ENCODE measurements at places on chromosomes 11 and 22.

DNA sequence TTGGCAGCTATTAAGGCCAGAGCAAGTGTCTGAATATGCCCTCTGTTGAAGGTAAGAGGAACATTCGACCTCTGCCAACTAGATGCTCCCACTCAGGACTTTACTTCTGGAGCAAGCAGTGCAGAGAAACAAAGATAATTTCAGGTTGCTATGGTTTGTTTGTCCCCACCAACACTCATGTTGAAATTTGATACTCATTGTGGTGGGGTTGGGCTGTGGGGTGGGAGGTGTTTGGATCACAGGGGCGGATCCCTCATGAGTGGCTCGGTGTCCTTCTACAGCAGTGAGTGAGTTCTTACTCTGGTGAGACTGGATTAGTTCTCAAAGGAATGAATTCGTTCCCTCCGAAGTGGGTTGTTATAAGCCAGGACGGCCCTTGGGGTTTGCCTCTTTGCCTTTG, 12.0 kb downstream of the OR8A1 start:
- no peak for DNase-seq

DNA sequence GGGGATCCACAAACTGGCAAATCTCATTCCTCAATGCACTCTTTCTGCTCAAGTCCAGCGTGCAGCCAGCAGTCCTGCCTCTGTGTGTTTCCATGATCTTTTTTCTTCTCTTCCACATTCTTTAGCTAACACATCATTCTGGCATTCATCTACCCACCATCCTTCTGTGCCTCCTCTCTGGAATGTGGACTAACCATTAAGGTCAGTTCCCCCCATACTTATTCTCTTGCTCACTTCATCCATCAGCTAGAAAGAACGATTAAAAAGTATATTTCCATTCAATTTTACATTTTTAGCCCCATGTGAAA, 7.8 kb downstream of the KIRREL3 start:
- no peak for DNase-seq

DNA sequence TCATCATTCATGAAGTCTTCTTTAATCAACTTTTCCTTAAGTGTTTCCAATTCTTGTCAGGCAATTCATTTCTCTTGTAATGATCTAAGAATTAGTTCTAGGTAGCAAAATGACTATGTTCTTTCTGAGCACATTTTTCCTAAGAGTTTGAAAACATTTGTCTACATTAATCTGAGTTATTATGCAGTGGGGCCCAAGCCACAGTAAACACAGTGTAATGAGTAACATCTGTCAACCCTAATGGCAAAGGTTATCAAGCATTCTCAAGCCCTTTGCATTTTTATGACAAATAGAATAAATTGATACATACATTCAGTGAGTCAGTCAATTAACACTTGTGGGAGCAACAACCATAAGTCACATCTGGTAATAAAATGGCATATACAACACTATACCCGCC, 106.7 kb upstream of the ZC3H12C start:
- DNase-seq = no peak

DNA sequence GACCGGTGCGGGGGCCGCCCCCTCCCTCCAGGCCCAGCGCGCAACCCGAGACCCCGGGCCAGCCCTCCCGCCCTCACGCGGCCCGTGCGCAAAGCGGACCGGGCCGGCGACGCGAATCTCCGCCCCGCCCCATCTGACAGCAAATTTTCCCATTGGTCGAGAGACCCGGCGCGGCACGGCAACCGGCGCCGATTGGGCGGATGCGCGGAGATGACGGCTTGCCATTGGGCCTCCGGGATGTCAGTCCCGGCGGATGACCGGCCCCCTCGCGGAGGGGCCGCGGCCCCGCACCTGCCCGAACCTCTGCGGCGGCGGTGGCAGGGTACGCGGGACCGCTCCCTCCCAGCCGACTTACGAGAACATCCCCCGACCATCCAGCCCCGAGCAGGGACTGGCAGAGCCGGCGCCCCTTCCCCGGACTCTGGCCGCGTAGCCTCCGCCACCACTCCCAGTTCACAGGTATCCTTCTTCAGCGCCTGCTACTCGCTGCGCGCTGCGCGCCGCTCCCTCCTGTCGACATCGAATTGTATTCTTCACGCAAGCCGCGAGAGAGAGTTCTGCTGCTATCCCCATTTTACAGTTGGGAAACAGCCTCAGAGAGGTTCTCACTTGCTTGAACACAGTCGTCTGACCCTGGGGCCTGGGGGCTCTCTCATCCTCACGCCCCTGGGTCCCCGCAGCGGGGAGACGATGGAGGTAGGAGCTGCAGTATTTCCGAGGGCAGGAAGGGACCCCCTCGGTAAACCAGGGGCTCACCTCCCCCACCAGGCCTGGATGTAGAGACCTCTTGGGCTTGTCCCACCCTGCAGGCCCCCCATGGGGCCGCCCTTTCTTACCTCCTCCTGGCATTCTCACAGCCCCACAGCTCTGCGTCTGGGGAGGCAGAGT, at the start of gene ARVCF:
TSS of gene ARVCF (minus strand) at position 90 of the 888 bp plus-strand sequence. CDS start 26,029 bp downstream, outside the sequence.
- peak; percentile 49 for DNase-seq

DNA sequence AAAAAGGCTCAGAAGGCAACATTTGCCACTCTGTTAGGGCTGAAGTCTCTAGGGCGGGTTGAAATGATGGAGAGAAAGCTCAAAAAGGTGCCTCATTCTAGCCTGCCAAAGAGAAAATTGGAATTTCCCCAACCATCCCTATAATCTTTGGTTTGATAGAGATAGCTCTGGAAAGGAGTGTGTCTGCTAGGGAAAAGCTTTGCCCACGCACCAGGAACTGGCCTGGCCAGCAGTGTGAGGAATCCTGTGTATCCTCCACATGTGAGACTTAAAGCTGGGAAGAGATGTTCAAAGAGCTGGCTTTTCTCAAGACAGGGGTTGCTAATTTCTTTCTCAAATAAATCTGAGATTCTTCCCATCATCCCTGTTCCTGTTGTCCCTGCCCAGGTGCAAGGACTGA, 193.7 kb downstream of the OPCML start:
- no peak for DNase-seq

DNA sequence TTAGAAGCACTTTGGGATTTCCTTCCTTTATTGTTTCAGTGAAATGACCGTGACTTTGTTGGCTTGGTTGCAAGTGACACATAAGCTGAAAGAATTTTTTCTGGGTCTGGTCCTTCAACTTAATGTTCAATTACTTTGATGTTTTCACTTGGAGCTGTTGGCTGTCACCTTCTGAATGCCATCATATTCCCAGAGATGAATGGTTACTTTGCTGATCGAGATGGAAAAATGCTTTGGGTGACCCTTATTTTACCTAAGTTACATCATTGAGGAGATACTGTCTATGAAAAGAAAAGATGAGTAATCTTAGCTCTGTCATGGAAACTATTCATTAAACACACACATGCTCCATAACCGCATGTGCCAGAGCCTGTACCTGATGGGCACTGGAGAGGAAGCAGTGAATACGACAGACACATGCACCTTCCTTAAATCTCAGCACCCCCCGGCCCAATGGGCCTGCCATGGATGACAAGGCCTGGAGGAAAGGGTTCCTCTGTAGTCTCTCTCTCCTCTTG, 76.9 kb downstream of the TENM4 start:
- DNase-seq = no peak

DNA sequence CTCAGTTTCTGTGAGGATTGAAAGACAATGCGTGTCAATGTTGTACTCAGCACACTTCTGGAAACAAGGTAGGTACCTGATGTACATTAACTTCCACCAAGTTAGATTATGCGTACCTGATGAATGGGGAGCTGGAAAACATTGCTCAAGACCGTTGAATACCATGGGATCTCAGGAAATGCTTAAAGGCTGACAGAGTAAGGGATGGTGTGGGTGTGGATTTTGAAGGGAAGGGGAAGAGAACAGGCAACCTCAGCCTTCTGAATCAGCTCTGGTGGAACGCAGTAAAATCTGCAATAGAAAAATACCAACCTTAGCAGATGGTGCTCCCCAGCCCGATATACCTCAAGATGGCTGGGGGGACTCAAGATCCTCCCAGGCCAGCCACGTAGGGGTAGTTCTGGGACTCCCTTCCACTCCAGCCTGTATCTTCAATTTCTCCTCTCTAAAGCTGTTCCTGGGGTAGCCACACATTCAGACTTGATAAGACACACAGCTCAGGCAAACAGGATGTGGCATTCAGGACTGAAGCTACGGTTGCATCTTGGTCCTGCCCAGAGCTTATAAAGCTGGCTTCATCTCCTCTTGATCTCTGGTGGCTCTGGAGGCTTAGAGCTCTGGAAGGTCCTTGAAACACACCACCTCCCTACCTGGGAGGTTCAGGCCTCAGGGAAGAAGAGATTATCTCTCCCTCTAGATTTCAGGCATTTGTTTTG, 111.8 kb downstream of the CTNND1 start:
- no peak for DNase-seq

- no peak for DNase-seq
These were observed 126.5 kb upstream of the ARHGAP42 start for GRCh38 chr11:100560606-100561005.

DNA sequence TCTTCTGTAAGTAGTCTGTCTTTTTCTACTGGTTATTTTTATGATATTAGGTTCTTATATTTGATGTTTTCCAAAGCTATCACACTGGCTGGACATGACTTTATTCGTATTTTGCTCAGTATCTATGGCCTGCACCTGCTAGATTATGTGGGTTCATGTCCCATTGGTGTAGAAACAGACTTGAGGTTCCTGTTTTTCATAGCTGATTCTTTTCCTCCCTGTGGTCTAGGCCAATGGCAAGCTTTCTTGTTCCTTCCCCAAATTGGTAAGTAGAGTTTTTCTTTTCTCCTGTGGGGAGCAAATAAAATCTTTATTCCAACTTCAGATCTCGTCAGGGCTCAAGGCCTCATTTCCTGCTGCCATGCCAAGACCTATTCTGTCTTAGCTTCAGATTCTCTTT, 30.2 kb upstream of the SWAP70 start:
- DNase-seq = no peak

GRCh38 chr11:103892603-103893002, 143.8 kb upstream of the DDI1 start:
- no peak for DNase-seq

GRCh38 chr11:75759832-75760231, 8.7 kb upstream of the DGAT2 start:
- no peak for DNase-seq

DNA sequence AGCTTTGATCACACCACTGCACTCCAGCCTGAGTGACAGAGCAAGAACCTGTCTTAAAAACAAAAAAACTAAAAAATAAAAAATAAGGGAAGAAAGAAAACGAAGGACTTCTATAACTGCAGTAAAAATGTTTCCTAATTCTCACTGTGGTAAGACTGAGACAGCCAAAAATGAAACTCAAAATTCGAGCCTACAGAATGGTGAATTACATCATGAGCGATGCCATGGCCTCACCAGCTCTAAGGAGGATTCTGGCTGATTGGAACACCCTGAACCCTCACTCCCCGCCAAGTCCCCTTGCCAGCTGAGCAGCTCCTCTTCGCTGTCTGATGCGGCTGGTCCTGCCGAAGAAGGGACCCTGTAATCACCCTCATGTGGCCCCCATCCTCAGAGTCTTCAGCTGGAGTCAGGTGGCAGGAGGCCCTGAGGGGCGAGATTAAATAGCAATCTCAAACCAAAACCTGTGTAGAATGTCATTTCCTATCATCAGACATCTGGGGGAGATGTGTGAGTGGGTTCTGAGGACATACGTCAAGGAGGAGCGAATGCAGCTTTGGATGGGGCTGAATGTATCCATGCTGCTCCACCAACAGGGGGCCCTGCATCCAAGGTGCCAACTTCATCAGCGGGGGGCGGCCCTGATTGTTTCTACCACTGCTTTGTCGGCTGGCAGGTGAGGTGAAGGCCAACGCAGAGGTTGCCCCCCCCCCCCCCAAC, 29.2 kb downstream of the PDGFB start:
- no peak for DNase-seq

GRCh38 chr11:69392104-69392653, 89.3 kb upstream of the LINC01488 start:
- no peak for DNase-seq

DNA sequence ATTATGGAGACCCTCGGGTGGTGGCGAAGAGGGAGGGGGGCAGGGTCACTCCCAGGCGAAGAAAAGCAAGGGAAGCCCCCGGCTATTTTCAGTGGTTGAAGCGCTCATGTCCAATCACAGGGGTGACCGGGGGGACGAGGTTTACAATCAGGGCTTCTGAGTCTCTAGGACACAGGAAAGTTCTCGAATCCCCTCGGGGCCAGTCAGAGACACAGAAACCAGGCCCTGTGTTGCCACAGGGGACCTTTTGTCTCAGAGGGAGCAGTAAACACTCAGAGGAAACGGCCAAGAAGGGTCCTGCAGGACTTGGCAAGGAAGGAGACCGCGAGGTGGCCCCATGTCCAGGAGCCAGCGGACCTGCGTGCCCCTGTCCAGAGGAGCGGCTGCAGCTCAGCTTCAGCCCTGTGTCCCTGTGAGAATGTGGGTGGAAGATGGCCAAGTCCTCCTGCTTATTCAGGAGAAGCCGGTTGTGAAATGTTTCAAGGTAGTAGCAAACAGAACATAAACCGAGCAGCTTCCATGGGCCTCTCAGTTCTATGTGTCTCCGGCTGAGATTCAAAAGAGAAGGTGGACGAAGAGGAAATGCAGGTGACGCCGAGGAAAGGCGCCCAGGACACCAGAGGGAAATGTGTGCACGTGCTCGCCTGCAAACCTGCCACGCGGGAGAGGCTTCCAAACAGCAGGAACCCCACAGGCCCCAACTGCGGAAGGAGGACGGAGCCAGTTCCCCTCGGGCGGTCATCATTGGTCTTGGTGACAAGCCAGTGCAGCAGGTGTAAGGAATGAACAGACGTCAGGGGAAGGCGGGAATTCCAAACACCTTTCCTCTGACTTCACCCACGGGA, 357.6 kb downstream of the BRD1 start:
- DNase-seq = no peak

- no peak for DNase-seq
These were observed 83.6 kb downstream of the BCR start for GRCh38 chr22:23263651-23264555.

- peak; percentile 82 for DNase-seq
These were observed 20.3 kb downstream of the CLPB start for GRCh38 chr11:72413914-72414628.

DNA sequence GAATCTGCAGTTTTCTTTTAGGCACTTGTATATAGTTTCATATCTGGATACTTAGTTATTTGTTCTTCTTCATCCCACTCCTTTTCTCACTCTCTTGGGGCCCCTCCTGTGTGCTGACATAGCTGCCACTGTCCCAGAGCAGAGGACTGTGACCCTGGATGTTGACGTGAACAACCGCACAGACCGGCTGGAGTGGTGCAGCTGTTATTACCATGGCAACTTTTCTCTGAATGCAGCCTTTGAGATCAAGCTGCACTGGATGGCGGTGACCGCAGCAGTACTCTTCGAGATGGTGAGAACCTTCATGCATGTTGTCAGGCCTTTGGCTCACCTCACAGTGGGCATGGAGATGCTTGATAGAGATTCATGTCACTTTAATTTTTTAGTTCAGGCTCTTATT, 50.9 kb upstream of the YWHAH start:
- DNase-seq = no peak

Data from SHP77 treated with DMSO at 0.1 percent for 48 hours (cell line).